Right ventricle myocardium superior (tissue), 1 donor: ENCODE measurements at places on chromosomes 7 and 10. TPM values are rescaled to one million over a fixed set of nuclear protein-coding genes. Genes with fewer than 3 reads are reported as not detected.

Gene MRPS17
- total RNA-seq: 21.0 TPM

Gene BTBD16
- not detected for total RNA-seq

Gene FZD8
- total RNA-seq: 6.6 TPM

Gene STEAP4
- 20.1 TPM for total RNA-seq

Gene C10orf67
- total RNA-seq: 0.54 TPM

DNA sequence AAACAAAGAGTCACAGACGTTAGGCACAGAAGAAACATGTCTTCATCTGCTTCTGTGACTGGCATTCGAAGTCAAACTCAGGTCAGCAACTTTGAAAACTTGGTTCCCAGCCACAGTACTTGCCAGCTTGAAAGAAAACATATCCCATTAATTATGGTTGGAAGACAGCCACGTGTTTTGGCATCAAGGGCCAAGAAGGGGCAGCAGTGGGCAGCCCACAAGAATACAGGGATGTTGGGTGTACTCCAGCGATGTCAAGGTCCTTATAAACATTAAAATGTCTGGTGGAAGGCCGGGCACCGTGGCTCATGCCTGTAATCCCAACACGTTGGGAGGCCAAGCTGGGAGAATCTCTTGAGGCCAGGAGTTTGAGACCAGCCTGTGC lies 29.5 kb downstream of the JCAD start:
- DNase-seq: no peak

- no peak for DNase-seq
Measured at GRCh38 chr7:24936121-24936824, 43.7 kb downstream of the OSBPL3 start.

DNA sequence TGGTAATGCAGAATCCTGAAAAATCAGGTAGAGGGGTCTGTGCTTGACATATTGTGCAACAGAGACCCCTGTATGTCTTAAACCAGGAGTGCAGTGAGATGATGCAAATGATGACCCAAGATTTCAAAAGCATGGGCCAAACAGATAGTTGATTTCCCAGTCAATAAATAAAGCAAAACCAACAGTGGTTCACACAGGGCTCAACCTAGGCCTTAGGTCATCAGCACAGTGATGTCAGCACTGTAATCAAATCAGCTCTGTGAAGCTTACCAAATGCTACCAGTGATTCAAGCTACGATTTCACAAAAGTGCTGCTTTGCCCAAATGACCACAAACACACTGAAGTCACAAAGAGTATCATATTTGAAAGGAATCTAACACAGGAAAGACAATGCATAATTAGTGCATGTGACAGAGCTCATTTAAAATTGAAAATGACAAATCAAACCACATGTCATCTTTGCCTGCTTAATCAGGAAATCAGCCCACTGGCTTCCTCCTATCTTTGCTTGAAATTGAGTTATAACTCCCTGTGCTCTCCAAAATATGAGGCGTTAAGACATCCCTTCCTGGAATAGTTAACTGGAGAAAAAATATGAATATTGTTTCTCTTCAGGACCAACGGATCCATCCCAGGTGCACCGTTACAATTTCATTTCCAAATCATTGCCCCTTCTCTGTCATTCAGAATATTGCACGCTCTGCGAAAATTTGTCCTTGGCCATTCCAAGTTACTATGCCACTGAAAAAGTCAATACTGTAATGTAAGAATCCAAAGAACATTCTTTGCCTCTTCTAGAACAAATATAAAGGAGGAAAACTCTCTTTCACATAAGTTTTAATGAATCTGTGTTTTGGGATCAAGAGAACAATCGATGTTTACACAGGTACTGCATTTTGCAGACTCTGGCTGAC lies 41.9 kb upstream of the ASL start:
- no peak for DNase-seq

GRCh38 chr10:75610183-75610582 lies 178.8 kb downstream of the LRMDA start:
- no peak for DNase-seq

DNA sequence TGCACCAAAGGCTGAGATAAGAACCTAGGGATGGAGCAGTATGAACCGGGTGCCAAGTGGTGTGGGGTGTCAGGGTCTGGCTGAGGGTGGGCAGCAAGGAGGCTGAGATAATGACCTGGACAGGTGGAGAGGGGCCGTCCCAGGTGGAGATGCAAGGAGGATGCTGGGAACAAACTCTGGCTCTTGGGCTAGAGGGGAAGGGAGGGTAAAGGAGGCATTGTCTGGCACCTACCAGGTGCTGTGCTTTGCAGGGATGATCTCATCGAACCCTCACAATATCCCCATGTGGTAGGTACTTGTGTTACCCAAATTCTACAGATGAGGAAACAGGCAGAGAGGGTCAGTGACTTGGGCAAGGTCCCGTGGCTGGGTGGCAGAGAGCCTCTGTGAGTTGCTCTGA lies 19.9 kb upstream of the HOXA13 start:
- no peak for DNase-seq

GRCh38 chr10:17426263-17426750 lies 28.1 kb downstream of the ST8SIA6 start:
- no peak for DNase-seq

GRCh38 chr7:99407872-99408378 lies 472 bp downstream of the PDAP1 start:
- peak; percentile 69 for DNase-seq

- DNase-seq: no peak
Measured at GRCh38 chr10:60827791-60828488, 49.7 kb downstream of the CDK1 start.

GRCh38 chr7:142771353-142771723 lies 568 bp downstream of the PRSS2 start:
- DNase-seq: no peak

GRCh38 chr7:156621652-156622051 lies 18.9 kb upstream of the RNF32 start:
- no peak for DNase-seq

- DNase-seq: peak; percentile 53
Measured at GRCh38 chr10:125684581-125684980, 1.6 kb upstream of the TEX36 start.

DNA sequence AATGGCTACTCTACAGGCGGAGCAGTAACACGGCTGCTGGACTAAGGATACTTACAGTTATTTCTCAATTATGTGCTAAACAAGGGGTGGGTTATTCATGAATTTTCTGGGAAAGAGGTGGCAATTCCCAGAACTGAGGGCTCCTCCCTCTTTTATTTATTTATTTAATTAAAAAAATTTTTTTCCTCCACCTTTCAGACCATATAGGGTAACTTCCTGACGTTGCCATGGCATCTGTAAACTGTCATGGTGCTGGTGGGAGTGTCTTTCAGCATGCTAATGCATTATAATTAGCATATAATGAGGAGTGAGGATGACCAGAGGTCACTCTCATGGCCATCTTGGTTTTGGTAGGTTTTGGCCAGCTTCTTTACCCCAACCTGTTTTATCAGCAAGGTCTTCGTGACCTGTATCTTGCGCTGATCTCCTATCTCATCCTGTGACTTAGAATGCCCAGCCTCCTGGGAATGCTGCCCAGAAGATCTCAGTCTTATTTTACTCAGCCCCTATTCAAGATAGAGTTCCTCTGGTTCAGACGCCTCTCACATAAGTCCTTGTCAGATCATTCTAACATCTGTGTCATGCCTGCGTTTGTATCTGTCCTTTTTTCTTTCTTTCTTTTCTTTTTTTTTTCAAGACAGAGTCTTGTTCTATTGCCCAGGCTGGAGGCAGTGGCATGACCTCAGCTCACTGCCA lies 15.9 kb upstream of the STOX1 start:
- DNase-seq: no peak
